CMK (cell line): ENCODE measurements at places on chromosomes 11 and 22.

DNA sequence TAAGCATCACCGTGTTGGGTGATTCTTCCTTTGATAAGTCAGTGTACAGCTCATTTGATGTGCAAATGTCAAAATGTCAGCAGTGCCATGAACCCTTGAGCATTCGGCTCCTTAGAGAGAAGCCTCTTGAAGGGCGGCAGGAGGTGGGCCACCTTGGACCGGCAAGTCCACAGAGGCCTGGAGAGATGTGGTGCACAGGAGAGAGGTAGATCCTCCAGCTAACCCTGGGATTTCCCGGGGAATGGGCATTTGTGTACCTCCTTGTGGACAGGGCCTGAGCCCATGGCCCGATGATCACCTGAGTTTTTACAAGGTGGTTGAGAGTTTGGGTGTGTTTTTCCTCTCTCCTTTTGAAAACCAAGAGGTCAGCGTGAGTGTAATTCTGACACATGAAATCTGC, 133.2 kb upstream of the RCN1 start:
- DNase-seq = no peak

GRCh38 chr11:131253656-131254151, 116.7 kb upstream of the NTM start:
- DNase-seq = no peak

GRCh38 chr22:23110922-23111527, 30.8 kb downstream of the RSPH14 start:
- no peak for DNase-seq

- DNase-seq = no peak
Observed at GRCh38 chr22:25930083-25930482, 188.1 kb downstream of the MYO18B start.

DNA sequence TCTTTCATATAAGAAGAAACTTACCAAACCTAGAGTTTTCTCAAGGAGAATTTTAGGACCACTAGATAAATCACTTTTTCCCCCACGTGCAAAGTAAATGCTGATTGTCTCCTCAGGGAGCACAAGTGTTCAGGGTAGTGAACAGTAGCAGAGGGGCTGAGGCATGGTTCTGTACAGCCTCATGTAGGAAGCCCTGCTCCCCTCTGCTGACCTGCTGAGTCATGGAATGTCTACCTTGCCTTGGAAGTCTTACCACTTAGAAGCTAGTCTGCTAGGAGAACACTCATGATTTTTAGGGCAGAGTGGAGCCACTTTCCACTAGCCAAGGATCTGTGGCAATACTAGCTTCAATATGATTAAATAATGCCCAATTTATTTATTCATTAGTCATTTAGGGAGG, 2120.6 kb upstream of the RAG2 start:
- DNase-seq = no peak

GRCh38 chr11:117039900-117040299, 58.3 kb downstream of the SIK3 start:
- DNase-seq = no peak
